Activated gamma-delta T cell treated with anti-CD3 and anti-CD28 coated beads, Interleukin-2, amount 50 U/mL, for 16 hours (primary cell): ENCODE measurements at places on chromosomes 12 and 14.

- DNase-seq = no peak
Measured at GRCh38 chr12:55965941-55966407, at the start of gene PMEL. Gene PMEL (minus strand): TSS chr12:55966042. CDS start chr12:55966011, 31 bp downstream.

DNA sequence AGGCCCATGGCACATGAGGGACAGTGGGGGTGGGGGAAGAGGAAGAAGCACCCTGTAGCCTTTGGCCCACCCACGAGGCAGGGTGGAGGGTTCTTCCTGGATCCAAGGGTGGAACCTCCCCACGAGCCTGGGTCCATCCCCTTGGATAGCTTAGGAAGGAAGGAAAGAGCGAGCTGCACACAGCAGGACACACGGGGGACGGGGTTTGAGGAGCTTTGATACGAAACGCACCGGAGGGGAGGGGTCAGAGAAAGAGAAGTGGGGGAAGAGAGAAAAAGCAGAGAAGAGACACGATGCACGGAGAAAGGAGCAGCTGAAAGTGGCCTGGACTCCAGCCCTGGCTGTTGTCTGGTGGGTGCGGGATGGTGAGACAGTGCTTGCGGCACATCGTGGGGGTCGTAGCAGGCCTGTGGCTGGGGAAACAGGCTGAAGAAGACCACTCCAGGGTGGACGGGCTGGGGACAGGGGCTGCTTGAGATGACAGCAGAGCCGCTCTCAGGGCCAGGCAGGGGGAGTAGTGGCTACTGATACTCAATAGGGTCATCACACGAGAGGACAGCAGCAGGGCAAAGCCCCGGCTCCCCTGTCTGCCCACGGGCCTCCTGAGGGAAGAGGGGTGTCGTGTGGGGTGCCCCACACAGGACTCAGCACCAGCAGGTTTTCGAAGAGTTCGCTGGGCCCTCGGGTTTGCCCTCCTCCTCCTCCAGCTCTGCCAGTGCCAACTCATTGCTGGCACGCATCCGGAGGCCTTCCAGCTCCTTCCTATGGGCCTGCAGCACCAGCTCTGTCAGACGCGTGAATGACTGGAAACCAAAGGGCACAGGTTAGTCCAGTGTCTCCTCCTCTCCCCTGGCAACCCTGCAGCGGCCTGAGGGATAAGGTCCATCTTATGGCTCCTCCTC is 5.4 kb upstream of the GPX2 start:
- no peak for DNase-seq

DNA sequence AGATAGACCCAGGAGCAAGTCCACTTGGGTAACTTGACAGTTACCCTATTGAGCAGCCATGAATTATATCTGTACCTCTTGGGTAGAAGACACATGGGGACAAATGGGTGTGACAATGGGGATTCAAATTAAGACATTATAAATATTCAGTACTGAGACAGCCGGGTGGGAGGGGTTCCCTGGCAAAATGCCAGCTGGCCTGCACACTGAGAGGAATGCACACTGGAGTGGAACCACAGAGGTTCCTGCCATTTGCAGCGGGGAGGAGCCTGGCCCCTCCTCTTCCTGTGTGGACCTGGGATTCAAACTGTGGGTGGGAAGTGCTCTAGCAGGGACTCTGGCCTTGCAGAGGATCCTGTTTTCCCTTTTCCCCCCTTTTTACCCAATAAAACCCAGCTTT is 118.7 kb upstream of the CDKN3 start:
- no peak for DNase-seq

- DNase-seq = no peak
Measured at GRCh38 chr12:54065677-54066076, 12.0 kb downstream of the HOXC4 start.

GRCh38 chr14:69483765-69484443 is 624 bp upstream of the PLEKHD1 start:
- no peak for DNase-seq

- DNase-seq = no peak
Measured at GRCh38 chr12:68420225-68421010, 88.3 kb upstream of the MDM1 start.

DNA sequence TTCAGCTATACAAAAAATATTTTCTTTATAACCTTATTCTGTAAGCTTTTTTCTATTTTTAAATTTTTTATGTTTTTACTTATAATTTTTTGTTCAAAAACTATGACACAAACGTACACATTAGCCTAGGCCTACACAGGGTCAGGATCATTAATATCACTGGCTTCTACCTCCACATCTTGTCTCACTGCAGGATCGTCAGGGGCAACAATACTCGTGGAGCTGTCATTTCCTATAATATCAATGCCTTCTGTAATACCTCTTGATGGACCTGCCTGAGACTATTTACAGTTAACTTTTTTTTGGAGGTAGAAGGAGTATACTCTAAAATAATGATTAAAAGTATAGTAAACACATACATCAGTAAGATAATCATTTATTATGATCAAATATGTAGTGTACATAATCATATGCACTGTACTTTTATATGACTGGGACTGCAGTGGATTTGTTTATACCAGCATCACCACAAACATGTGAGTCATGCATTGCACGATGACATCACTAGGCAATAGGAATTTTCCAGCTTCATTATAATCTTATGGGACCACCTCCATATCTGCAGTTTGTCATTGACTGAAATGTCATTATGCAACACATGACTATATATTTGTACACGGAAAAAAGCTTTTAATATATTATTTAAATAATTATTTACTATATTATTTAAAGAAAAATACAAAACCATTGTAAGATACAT is 18.5 kb upstream of the PMCH start:
- DNase-seq = no peak
